Choroid plexus epithelial cell (primary cell): ENCODE measurements at places on chromosomes 3 and 15.

- DNase-seq, result peak; percentile 52
Observed at GRCh38 chr15:33675246-33675645, 293.1 kb upstream of the CHRM5 start.

DNA sequence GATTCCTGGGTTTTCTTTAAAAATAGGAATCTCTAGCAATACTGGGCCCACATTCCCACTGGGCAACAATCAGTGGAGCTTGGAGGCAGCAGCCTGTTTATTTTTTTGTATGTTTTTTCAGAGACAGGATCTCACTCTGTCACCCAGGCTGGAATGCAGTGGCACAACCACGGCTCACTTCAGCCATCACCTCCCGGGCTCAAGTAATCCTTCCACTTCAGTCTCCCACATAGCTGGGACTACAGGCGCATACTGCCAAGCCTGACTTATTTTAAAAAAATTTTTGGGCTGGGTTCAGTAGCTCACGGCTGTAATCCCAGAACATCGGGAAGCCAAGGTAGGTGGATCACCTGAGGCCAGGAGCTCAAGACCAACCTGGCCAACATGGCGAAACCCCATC, 29.1 kb upstream of the GNB5 start:
- DNase-seq, result no peak

DNA sequence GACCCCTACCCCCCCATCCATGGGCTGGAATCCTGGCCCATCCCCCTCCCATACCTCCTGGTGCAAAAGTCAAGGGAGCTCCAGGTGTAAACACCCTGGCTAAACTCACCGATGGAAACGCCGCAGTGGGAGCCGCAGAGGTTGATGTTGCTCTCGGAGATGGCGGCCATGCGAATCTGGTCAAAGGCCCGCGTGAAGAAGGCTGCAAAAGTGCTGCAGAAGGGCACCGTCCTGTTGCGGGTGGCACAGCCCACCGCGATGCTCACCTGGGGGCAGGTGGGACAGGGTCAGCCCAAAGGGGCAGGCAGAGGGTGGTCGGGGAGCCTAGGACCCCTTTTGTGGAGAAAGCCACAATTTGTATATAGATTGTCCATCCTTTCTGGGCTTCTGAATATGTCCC, 26.7 kb downstream of the TKT start:
- no peak for DNase-seq

DNA sequence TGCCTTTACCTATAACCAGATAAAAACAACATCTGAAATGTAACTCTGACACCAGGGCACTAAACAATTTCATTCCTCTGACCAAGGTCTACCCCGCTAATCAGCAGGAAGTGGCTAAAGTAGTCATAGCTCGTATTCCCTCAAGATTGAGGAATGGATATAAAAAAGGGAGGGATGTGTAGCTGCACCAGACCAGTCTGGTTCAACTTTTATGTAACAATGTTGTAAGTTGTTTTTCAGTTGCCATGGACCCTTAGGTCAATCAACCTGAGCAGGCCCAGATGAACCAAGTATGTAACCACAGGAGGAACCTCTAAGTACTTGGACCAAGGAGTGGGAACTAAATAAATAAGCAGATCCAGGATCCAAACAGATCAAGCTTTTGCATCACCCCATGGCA, 28.4 kb upstream of the IFT57 start:
- peak; percentile 7 for DNase-seq

DNA sequence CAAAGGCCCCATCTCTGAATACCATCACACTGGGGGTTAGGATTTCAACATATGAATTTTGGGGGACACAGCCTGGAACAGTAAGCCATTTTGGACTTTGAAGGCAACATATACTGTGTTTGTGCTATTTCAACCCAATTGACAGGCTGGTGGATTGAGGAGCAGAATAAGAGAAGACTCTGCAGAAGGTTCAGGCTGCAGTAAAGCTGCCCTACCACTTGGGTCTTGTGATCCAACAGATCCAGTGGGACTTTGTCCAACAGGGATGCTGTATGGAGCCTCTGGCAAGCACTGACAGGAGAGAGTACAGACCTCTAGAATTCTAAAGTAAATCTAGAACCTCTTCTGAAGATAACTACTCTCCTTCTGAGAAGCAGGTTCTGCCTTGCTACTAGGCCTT, 1.1 kb upstream of the BCL2L10 start:
- no peak for DNase-seq

DNA sequence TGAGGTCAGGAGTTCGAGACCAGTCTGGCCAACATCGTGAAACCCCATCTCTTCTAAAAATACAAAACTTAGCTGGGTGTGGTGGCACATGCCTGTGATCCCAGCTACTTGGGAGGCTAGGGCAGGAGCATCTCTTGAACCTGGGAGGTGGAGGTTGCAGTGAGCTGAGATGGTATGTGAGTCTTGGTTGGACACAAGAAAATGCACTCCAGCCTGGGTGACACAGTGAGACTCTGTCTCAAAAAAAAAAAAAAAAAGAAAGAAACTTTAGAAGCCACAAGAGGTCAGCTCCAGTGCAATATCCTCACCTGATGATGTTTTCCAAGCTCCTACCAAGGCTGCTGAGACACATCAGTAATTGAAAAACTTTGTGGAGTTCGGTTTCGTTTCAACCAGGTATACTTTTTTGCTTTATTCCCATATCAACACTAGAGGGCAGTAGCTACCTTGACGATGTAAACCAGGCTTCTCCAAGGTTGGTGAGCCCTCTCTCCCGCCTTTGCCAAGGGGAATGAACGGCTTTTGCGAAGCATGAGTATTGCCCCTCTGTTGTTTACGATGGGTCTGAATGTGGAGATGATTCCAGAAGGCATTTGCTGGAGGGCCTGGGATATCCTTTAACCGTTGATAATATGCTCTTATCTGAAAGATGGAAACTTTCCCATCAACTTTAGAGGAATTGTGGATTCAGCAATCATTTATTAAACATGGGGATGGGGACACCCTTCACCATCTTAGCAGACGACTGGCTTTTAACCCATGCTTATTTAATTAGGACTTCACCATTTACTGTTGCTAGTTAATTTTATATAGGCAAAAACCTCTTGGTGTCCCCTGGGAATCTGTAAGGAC, 202.8 kb downstream of the SV2B start:
- DNase-seq, result peak; percentile 68

DNA sequence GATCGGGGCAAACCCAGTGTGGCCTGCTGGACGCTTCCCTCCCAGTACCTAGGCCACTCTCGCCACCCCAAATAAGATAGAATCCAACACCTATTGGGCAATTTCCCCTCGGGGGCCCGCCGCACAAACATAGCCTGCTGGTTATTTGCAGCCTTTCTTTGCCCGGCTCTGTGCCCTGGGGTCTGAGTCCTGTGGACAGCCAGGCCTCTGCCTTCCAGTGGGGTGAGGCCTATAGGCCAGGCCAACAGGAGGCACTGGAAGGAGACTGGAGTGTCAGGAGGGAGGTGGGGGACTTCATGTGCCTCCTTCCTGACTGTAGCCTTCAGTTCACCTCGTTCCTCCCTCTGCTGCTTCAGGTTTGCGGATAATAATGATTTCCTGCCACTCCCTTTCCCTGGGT, 47.4 kb upstream of the LDHAL6B start:
- DNase-seq, result no peak

- no peak for DNase-seq
Observed at GRCh38 chr3:50112462-50112861, 23.7 kb downstream of the RBM5 start.

GRCh38 chr3:9141928-9142289, 107.5 kb downstream of the SRGAP3 start:
- DNase-seq, result no peak

DNA sequence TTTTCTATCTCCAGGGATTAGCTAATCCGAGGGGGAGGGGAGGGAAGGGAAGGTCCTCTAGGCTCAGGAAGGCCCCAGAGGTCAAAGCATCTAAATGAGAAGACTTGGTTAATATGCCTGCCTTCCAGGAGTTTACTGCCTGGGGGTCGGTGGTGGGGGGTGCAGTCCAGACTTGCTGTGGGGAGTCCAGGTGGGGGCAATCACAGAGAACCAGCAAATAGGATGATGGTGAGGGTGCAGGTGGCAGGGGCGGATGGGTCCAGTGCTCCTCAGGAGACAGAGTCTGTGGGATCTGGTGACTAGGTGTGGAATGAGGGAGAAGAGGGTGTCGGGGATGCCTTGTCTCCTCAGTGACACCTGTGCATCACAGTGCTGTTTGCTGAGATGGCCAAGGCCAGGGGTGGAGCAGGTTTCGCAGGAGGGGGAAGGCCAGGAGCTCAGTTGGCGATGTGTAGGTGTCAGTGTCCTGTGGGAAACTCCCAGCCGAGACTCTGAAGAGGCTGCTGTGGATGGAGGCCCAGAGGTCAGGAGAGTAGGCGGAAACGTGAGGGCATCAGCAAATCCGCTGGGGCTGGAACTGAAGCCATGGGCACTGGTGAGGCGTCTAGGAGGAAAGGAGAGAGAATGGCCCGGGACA, 8.1 kb downstream of the CFAP100 start:
- no peak for DNase-seq

- peak; percentile 93 for DNase-seq
Observed at GRCh38 chr15:44087578-44088465, 107.2 kb downstream of the FRMD5 start.

- no peak for DNase-seq
Observed at GRCh38 chr15:75025548-75026260, 2.3 kb downstream of the PPCDC start.

DNA sequence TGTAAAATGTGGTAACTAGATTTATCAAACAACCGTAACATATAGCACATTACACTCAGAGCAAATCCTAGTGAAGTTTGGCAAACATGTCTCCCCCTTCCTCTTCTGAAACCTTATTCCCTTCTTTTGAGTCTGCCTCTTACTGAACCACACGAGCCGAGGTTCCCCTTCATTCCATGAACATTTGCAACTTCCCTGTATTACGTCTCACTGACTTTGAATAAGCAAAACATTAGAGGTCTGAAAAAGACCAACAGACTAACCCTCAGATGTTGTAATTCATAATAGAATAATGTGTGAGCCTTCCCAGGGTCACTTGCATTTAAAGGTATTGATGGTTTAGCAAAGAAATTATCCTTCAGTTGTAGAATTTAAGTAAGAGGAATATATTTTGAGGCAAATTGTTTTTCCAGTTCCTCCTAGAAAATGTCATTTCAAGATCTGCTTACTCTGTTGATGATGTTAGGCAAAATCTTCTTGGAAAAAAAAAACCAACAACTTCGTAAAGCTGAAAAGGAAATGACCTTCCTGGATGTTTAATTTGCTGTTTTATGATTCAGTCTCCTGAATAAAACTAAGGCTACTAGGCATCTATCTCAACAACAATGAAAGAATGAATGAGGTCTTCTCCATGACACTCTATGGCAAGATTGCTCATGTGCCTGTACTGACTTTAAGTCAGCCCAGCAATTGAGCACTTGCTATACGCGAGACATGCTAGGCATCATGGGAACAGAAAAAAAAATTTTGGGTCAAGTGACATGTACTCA, 296.9 kb upstream of the NECTIN3 start:
- peak; percentile 80 for DNase-seq

DNA sequence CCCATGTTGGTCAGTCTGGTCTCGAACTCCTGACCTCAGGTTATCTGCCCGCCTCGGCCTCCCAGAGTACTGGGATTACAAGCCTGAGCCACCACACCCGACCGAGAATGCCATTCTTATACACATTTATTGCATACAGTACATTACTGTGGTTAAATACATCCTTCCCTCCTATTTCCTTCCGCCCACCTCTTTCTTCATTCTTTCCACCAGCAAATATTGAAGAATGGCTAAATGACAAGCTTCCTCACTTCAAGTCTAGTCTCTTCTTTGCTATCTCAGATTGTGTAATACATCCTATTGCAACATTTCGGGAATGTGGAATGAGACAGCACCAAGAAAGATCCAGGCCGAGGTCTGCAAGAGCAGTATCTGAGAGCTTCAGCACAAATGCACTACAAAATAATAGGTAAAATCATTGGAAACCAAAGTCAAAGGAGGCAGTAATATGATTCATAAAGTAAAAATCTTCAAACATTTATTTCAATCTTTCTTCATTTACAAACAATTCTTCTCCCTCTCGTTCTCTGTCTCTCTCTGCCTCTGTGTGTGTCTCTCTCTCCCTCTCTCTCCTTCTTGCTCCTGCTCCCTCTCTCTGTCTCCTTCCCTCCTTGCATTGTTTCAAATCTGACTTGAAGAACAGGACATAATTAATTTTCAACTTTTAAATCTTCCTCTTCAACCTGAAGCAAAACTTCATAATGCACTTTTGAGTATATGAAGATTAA, 94.7 kb upstream of the TGFBR2 start:
- DNase-seq, result peak; percentile 98

- DNase-seq, result no peak
Observed at GRCh38 chr3:62027241-62027640, 346.1 kb downstream of the FEZF2 start.

- DNase-seq, result no peak
Observed at GRCh38 chr3:171851660-171852058, 8.5 kb downstream of the TMEM212 start.

- no peak for DNase-seq
Observed at GRCh38 chr3:79953591-79954101, 185.8 kb upstream of the ROBO1 start.

GRCh38 chr15:91983729-91984340, 130.3 kb downstream of the SLCO3A1 start:
- DNase-seq, result no peak

DNA sequence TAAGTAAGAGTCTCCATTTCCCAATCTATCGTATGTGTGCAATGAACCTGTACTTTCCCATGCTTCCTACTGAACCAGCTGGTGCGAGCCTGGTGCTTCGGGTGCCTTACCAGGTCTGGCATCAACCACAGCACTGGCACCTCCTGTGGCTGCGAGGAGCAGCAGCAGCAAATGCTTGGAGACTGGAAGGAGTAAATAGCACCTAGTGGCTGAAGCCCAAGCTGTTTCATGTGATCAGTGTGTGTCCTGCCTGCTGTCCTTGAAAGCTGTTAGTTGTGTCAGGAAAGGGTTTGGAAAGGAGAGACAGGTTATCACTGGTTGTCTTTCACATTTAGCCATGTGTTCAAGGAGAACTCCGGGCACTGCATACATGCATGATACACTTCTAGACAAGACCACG, 31.8 kb downstream of the PCOLCE2 start:
- DNase-seq, result peak; percentile 23

DNA sequence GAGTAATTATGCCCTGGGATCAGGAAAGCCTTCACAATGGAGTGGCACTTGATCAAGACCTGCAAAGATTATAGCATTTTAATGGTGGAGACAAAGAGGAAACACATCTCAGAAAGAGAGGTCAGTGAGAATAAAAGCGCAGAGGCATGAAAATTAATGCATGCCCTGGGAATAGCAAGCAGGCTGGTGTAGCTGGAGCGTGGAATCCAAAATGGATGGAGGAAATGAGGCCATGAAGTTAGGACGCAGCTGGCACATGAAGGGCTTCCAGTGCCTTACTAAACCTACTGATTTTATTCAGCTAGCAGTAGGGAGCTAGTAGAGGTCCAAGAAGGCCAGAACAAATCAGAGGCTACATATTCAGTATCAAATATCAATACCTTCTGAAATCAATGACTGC, 38.1 kb downstream of the TMEM212 start:
- no peak for DNase-seq
